ENCODE measurements at places on chromosomes 11 and 22.

DNA sequence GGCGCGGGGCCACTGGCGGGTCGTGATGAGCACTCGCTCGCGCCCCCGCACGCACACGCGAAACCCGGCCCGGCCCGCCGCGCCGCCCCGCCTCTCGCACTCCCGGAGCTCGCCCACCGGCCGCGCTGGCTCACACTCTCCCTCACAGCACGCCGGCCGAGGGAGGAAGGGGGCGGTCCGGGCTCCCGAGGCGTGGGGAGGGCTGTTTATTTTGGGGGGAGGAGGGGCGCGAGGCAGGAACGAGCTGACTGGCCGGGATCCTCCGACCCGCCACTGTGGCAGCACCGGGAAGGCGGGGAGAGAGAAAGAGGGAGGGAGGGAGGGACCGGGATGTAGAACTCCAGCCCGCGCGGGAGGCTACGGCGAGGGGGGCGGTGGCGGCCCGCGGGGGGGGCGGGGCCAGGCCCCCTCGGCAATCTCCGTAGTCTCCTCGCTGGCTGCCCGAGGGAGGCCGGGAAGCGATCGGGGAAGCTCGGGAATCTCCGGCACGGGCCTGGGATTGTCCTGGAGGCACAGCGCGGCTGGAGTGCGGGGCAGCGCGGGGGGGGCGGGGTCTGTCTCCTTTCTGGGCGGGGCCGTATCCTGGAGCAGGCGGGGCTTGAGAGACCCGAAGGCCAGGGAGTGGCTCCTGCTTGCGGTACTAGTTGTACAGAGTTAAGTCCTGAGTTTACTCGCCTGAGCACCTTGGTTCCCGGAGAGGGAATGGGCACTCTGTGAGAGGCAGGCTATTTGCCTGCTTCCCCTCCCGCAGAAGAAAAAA lies at the start of gene RBFOX2:
TSS of gene RBFOX2 (minus strand) at position 179 of the 760 bp plus-strand sequence. CDS start 399 bp downstream, outside the sequence.
- DNase-seq, result peak; percentile 98

GRCh38 chr11:86177302-86177701 lies 67.3 kb upstream of the EED start:
- no peak for DNase-seq

- DNase-seq, result no peak
Measured at GRCh38 chr22:20241579-20242392, 26.3 kb downstream of the RTN4R start.

GRCh38 chr11:24661331-24661730 lies 164.5 kb downstream of the LUZP2 start:
- DNase-seq, result no peak

DNA sequence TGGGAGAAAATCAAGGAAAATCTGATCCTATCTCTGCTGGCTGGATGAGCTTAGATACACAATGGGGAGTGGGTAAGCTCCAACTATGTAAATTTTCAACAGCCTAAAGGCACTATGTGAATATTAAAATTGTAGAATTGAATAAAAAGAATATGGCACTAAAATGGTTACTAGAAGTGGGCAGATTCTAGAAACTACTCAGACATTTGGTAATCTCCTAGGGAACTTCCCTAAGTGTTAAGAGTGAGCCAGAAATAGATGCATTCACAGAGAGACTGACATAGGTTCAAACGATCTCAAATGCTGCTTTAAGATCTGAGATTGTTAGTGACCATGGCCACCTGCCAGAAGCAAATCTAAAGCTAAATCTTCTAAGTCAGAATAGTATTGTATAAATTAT lies 4.3 kb upstream of the OR52E1 start:
- DNase-seq, result no peak

DNA sequence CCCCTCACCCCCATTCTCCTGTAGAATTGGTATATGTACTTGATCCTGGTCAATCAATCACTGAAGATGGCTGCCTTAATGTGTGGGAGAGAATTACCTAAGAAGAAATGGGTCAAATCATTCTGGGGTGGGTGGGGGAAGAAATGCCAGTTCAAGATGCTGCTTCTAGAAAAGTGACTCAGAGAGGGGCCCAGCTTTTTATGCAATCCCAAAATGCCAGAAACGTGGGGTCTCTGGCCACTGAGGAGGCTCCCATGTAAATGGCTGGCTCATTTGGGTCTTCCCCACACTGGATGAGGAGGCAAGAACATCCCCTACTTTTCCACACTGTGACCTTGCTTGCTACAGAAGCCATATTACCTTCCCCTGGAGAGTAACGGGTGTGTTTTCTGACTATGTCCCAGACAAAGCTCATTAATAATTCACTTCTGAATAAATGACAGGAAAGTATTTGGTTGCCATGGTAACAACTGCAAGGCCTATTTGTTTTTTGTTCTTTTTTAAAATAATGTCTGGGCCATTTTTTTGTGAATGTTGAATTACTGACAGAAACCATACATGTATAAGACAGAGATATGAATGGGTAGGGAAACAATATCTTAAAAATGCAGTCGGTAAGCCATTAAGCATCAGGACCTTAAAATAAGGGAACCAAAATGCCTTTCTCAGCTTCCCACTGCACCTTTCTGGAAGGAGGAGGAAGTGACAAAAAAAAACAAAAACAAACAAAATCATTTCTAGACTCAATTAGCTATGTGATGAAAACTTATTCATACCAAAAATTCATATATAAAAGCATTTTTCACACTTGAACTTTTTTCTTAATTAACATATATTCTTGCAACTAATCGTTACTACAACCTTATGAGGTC lies 32.0 kb downstream of the SLC1A2 start:
- no peak for DNase-seq

DNA sequence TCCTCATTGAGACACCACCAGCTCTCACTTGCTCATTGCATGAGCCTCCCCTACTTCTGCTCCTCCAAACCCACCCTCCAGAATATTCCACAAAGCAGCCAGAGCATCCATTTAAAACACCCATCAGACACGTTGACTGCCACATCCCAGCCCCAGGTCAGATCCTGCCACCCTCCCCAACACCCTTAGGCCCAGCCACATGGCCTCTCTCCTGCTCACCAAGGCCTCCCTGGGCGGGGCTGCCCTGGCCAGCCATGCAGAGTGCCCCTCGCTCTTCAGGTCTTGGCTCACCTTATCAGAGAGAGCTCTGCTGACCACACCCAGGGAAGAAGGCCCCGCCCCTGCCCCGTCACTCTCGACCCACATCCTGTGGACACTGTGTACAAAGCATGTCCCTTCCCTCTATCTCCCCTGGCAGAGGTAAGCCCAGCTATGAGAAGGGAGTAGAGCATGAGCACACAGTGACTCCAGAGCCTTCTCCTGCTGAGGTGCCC lies 106.8 kb downstream of the MICAL3 start:
- DNase-seq, result no peak

GRCh38 chr11:57459164-57460021 lies 935 bp upstream of the RTN4RL2 start:
- DNase-seq, result no peak

- no peak for DNase-seq
Measured at GRCh38 chr11:34890812-34891211, 25.4 kb downstream of the APIP start.

DNA sequence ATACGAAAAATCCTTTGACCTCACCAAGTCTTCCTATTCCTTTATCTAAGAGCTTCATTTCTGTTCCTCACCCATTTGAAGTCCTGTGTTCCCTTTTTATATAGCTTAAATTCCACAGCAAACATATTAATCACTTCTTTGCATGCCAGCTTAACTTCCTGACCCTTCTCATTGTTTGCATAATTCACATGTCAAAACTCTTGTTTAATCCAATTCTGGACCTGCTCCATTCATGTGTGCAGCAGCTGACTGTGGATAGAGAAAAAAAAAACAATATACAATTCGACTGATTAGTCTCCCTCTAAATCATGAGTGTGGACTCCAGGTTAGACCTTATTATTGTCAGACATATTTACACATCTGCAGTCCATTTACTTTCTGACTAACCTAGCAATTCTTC lies 991.2 kb upstream of the TENM4 start:
- DNase-seq, result no peak

DNA sequence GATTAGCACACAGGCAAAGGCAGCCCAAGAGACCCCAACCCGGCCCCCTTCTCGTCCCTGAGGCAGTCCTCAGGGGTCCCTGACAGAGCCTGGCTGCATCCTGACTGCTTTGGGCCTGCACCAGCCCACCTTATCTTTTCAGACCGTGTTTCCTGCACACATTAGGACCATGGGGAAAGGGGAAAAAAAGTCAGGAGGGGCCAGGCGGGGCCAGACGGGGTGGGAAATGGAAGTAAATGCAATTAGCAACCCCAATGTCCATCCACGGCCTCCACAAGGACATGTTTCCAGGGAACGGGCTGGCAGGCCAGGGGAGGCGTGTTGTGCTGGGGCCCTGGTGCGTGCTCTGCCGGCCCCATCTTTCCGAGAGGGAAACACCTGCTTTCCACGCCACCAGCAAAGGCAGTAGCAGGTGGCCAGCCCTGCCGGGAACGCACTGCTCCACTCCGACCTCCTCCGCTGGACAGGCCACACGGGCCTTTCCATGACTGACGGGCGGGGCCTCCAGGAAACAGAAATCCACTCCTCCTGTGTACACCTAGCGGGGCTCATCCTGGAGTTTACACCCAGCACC lies 7.4 kb downstream of the EHD1 start:
- no peak for DNase-seq

GRCh38 chr22:30948930-30949342 lies 19.6 kb downstream of the MORC2 start:
- DNase-seq, result no peak

DNA sequence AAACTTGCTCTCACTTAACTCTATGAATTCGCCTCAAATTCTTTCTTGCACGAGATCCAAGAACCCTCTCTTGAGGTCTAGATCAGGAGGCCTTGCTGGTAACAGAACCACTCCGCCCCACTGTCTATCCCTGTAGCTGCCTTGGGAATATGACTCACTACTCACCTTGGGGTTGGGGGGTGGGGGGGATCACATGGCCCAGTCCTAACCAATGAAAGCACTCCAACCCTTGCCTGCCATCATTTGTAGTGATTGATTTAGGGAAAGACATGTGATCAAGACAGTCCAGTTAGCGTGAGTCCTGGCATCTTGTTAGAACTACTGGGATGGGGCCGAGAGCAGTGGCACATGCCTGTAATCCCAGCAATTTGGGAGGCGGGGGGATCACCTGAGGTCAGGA lies 4.8 kb upstream of the MRTFA start:
- DNase-seq, result no peak

GRCh38 chr22:28299309-28299708 lies 380.3 kb upstream of the PITPNB start:
- DNase-seq, result no peak

DNA sequence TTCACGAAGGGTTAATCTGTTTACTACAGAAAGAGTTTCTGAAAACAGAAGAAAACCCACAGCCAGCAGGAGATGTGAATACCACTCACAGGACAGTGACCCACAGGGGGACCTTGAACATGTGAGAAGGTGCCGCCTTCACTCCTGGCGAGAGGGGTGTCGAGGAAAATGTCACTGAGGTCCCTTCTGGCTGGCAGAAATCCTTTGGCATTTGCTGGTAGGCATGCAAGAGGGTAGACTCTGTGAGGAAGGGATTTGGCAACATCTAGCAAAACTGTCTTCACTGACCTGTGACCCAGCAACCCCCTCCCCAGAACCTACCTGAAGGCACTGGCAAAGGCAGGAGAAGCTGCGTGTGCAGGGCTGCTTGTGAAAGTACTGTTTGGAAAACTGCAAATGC lies 8.6 kb downstream of the KCNQ1 start:
- peak; percentile 53 for DNase-seq

DNA sequence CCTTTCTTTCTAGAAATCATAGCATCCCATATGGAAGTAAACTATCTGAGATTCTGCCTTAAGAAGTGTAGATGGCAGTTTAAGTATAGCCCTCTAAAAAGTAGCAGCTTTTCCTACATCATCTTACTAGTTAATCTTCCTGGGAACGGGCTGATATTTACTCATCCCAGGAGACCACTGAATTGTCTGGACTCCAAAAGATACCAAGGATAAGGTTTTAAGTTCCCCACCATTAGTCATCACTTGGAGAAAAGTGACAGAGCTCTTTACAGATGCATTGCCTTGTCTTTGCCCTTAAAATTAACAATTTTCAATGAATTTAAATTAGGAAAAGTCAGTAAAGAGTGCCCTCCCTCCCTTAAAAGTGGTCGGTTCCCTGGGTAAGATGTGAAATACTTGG lies 129.5 kb downstream of the MAML2 start:
- DNase-seq, result no peak

GRCh38 chr11:1326435-1327063 lies 17.1 kb upstream of the TOLLIP start:
- no peak for DNase-seq

DNA sequence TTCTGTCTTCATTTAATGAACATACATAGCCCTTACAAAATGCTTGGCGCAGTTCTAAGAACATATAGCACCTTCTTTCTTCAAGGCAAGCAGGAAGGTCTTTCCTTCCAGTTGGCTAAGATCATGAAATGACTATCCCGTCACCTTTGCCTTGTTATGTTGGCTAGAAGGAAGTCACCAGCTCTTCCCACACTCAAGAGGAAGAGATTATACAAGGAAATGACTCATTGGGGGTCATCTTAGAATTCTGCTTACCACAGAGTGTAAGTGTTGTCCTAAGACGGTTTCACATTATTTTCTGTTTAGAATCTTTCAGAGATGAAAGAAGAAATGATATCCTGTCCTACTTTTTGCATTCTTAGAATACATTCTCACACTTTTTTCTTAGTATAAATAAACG lies 808.0 kb upstream of the LUZP2 start:
- DNase-seq, result no peak

DNA sequence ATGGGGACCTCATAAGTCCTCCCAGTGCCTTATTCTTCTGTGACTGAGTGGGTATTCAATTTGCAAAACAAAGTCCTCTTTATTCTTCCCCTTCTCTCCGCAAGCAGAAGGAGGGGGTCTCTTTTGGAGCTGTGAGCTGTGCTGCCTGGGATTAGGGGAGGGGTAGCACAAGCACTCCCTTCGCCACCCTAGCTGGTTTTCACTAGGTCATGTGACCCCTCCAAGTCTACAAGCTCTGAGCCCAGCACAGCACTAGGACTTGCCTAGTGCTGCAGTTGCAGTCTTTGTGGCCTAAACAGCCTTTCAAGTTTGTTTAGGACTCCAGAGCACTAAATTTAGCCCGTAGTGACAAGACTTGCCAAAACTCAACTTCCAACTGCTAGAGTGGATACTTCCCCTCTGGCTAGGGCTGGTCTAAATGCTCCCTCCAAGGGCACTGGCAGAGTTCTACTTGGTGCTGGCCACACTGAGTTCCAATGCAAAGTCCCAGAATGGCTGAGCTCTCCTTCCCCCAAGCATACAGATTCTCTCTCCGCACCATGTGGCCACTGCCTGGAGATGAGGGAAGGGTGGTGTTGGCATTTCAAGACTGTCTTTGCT lies 25.4 kb downstream of the TAF1D start:
- DNase-seq, result no peak

DNA sequence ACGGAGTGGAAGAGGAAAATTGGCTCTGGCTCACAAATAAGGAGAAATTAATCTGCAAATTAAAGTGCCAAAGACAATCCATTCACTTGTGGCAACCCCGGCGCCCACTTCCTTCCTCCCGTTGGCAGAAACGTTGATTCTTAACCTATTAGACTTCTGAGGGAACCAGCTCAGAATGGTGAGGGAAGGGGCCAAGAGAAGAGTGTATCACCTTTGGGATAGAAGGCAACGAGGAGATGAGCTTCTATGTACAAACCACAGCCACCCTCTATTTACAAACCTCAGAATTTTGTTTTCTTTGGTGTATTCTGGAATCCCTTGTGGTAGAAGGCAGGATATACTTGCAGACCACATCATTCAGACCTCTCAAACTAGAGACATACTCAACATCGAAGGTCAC lies 1.1 kb downstream of the MB start:
- no peak for DNase-seq
